Central memory CD4-positive, alpha-beta T cell (primary cell): ENCODE measurements at places on chromosomes 5 and 9.

DNA sequence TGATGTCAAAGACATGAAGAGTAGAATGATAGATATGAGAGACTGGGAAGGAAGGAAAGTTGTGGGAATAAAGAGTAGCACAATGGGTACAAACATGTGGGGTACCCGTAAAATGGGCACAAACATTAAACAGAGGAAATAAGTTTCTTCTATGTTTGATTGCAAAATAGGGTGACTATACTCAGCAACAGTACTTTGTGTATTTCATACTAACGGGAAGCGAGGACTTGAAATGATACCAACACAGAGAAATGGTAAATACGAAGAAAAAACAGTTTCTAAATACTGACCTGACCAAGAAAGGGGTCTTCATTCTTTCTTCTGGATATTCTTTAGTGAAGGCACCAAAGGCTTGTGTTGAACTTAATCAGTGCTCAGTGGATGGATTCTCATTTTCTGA lies 31.1 kb downstream of the ATP6V0E1 start:
- no peak for DNase-seq

GRCh38 chr5:169606279-169606678 lies 22.7 kb downstream of the SPDL1 start:
- no peak for DNase-seq

DNA sequence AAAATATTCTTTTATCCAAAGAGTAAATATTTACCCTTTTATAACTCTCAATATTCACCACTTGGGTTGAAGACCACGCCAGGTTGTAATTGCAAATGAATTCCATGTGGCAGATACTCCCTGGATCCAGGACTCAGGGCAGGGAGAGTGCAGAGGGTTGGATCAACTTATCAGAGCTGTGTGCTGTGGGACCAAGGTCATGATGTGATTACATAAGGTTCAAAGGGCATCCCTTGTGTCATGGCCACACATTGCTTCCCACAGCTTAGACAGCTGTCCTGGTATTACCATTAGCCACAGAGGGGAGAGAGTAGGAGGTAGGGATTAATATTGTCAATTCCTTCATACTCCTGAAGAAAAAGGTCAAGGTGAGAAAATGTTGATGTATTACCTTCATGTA lies 133.9 kb downstream of the JAKMIP2 start:
- no peak for DNase-seq

GRCh38 chr9:16105168-16106020 lies 552.6 kb downstream of the CCDC171 start:
- no peak for DNase-seq

- no peak for DNase-seq
These were observed 1.6 kb upstream of the RPS6 start for GRCh38 chr9:19381656-19382055.
